ENCODE measurements at places on chromosomes 13 and 19.

DNA sequence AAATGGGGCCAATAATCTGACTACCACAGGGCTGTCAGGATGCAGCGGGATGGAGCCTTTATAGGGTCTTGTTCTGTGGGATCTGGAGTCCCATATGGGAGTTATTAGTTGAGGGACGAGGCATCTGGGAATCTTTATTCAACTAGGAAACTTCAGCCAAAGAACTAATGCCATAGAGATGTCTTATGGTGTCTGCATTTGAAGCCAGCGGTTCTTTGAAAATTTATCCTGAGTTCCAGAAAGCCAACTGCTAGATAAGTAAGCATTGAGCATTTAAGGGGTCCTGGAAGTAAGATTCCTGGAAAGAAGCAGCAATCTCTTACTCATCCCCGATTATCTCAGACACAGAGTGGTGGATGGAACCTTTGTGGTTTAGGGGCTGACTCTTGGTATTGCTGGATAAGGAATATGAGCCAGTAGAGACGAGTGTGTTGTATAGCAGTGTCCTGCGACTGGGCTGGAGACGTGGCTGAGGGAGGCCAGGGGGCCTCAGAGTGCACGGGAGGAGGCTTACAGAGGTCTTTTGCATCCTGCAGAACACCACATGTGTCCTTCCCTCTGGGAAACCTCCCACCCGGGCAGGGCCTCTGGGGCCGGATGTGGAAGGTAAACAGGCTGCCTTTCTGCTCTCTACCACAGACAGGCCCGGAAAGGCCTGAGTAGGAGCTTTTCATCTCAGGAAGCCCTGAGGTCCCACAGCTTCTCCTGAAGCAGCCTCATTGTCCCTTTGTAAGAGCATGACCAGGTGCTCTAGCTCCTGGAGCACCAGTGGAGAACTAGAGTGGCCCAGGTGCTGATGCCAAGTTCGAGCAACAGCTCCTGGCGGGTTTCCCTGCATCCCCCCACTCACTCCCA lies 28.8 kb downstream of the ACTN4 start:
- DNase-seq: peak; percentile 65

- no peak for DNase-seq
These were observed 18.6 kb upstream of the FBN3 start for GRCh38 chr19:8167985-8168384.

GRCh38 chr13:80504453-80504852 lies 163.5 kb upstream of the SPRY2 start:
- DNase-seq: no peak

GRCh38 chr13:40979232-40979631 lies 39.9 kb downstream of the ELF1 start:
- no peak for DNase-seq

GRCh38 chr19:1302533-1303239 lies 17.0 kb downstream of the EFNA2 start:
- DNase-seq: no peak

- DNase-seq: no peak
These were observed 84.6 kb downstream of the CRYL1 start for GRCh38 chr13:20441056-20441455.

- DNase-seq: no peak
These were observed 1.7 kb downstream of the ANKRD24 start for GRCh38 chr19:4183967-4184717.

DNA sequence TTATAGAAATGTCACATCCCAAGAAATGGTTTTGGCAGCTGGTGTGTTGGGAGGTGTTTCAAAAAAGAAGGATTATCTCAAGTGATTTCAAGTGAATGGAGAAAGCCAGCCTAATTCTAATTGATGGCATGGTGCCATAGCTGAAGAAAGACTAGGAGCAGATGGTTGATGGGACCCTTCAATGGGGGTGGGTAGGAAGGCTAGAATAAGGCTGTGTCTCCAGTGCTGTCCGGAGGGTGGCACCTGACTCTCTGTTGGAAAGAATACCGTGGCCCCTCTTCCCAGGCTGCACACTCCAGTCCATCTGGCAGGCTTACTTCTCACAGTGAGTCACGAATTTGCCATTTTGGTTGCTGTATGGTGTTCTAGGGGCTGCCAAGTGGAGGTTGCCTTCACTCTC lies 51.0 kb upstream of the GPR12 start:
- no peak for DNase-seq

DNA sequence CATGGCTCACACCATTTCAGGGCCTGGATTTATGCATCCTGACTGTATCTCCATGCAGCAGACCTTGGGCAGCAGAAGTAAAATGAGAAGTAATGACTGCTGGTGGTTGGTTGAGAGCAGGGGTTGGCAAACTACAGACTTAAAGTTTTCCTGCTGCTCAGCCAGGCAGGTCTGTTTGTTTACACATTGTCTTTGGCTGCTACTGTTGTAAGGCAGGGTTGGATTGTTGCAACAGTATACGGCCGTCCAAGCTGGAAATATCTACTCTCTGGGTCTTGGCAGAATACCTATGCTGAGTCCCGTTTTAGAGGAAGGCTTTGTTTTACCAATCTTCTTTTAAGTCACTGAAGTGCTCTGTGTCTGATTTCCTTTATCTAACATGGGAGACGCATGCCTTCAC lies 13.5 kb downstream of the SNRNP70 start:
- DNase-seq: no peak

GRCh38 chr19:14030997-14031718 lies 404 bp upstream of the IL27RA start:
- DNase-seq: no peak

GRCh38 chr13:58919551-58919950 lies 1244.2 kb downstream of the DIAPH3 start:
- DNase-seq: no peak

- no peak for DNase-seq
These were observed 288.1 kb upstream of the GPC6 start for GRCh38 chr13:92938486-92939020.

DNA sequence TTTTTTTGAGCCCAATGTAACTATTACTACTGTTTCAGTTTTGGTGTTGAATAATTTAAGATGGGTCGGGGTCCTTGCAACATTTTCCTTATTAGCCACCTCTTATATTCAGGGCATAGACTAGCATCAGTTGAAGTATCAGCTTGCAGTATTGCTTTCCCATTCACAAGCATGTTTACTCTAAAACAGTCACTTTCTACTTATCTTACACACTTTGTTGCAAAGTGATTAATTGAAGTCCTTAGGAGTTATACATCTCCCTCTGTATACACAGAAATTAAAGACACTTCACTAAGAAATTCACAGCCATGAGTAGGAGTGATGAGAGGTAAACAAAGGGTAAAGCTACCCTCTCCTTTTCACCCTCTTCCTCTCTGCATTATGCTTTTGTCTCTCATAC lies 27.6 kb downstream of the SLAIN1 start:
- DNase-seq: no peak

DNA sequence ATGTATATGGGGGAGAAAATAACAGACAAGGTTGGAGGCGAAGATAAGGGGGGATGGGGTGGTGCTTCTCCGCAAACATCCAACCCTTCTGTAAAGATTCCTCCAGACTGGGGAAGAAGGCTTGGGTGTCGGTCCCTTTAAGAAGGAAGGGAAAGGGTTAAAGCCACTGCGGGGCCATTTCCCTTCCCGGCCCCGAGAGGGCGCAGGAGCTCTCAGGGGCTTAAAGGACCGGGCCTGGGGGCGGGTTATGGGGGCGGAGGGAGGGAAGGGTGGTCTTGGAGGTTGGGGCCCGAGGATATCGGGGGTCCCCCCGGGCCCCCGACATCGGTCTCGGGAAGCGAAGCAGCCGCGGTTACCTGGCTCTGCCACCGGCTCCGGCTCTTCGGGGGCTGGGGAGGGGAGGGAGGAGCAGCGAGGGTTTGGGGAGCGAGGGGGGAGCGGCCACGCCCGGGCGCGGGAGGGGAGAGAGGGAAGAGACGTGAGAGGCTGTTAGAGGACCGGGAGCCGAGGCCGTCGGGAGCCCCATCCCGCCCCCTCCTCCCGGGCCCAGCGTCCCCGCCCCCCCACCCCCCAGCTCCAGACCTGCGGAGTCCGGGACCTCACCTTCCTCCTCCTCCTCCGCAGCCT lies 2.8 kb downstream of the TNNT1 start:
- DNase-seq: no peak

- no peak for DNase-seq
These were observed 7.4 kb upstream of the ZNF541 start for GRCh38 chr19:47580397-47580796.

- DNase-seq: no peak
These were observed 933.8 kb downstream of the PCDH9 start for GRCh38 chr13:66296328-66296727.

- no peak for DNase-seq
These were observed 14.6 kb downstream of the GNA11 start for GRCh38 chr19:3108775-3109174.

- no peak for DNase-seq
These were observed 108.4 kb upstream of the NBEA start for GRCh38 chr13:34833562-34834182.

GRCh38 chr19:41144403-41144802 lies 30.2 kb downstream of the CYP2F1 start:
- peak; percentile 77 for DNase-seq

- no peak for DNase-seq
These were observed 54.0 kb upstream of the CNMD start for GRCh38 chr13:52793515-52794061.

DNA sequence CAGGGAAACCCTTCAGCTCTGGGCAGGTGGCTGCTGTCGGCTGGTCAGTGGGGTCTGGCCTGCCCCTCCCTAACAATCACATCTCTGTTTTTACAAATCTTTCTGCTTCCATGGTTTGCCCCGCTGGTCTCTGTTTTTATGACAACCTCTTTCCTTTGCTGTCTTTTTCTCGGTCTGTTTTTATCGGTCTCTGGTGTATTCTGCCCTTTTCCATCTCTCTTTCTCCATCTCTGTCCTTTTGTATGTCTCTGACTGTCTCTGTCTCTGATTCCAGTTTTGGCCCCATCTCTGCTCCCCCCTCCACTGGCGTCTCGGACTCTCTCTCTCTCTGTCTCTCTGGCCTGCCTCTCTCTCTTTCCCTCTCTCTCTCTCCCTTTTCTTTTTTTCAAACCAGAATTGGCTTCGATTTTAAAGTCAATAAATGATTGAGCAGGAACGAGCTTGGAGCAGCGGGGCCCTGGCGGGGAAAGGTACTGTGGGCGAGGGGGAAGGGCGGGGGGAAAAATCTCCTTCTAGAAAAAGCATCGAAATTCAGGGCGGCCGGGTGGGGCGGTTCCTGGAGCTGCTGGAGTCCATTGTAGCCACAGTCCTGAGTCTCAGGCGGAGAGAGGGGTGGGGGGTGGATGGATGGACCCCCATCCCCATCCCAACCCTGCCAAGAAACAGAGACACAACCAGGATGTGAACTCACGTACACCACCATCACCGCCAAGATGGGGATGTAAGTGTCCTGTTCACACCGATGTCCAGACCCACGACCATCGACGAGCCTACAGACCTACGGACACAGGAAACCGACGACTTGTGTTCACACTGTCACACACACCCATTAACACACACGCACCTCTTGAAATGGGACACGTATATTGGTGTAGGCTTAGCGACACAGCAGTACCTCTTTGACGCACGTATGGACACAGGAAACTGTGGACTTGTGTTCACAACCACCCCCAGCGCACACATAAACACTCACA lies 3.0 kb downstream of the NFIX start:
- no peak for DNase-seq

DNA sequence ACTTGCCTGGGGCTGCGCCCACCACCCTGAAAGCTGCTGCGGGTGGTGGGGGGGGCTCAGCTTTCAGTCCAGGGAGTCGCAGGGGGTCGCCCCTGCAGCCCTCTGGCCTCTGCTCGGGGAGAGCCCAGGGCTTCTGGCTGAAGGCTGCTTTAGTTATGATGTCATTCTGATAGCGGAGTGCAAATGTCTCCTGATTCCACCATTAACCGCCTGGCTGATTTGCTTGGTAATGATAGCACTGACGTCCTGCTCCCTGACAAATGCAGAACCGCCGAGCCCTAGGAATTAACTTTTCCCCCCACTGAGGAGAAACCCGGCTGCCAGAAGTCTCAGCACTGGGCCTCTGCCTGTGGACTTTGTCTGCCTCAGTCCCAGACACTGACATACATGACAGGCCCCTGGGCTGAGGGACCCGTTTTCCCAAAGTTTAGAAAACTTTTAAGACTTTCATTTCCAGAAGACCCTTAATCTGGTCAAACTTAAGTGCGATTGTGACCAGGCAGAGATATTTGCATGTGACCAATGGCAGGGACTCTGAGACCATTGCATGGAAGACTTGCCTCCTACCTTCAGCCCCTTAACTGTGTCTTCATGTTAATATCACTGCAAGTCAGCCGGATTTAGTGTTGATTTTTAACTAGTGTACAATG lies 142.5 kb upstream of the ZNF536 start:
- no peak for DNase-seq

DNA sequence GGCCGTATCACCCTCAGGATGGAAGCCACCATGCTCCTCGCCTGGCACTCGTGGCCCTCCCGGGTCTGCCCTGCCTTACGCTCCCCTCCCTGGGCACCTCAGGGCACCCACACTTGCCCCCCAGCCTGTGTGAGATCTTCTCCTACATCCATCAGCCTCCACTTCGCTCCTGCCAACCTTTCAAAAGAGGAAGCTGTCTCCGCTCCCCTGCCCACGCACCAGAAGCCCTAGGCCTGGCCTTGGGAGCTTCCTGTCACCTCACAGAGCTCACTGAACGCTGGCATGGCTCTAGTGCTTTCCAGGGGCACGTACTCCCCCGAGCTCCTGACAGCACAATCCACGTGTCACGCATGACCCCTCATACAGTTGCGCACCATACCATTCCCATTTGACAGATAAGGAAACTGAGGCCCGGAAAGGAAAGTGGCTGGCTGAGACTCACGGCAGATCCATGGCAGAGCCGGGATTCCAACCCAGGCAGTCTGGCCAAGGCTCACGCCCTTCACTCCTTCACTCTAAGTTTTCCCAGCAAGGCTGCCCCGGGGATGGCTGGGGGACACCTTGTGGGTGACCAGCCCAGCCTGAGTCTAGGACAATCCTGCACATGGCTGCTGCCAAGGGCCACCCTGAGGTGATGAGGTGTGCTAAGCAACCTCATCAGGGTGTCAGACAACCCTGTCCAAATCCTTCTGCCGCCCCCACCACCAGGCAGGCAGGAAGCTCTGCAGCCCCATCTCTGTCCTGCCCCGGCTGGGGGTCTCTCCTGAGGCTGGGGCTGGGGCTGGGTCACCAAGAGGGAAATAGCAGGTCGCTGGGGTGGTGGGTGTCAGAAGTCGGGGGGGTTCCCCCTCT lies 19.3 kb downstream of the PPP1R12C start:
- no peak for DNase-seq

DNA sequence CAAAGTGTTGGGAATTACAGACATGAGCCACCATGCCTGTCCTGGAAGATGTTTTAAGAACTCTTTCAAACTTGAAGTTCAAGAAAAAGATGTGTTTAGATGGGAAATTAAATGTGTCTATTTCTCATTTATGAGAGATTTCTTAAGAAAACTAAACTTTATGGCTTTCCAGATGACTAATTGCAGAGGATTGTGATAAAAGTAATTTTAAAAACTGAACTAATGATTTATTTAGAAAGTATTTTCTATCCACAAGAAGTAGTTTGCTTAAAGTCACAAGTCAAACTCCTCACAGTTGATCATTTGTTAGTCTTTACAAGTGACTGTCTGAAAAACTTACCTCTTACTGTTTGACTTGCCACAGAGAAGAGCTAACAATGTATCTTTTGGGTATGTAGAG lies 89.6 kb upstream of the SPRY2 start:
- no peak for DNase-seq

- no peak for DNase-seq
These were observed 140.0 kb downstream of the IRS2 start for GRCh38 chr13:109646423-109646822.
